Endothelial cell of umbilical vein (primary cell): ENCODE measurements at places on chromosomes 12 and 14.

- DNase-seq: peak; percentile 53
Measured at GRCh38 chr14:100899884-100900771, 3.4 kb downstream of the RTL1 start.

- no peak for DNase-seq
Measured at GRCh38 chr14:105862581-105863239, 336.3 kb downstream of the TMEM121 start.

GRCh38 chr12:85509857-85510256 is 229.8 kb downstream of the ALX1 start:
- DNase-seq: no peak

DNA sequence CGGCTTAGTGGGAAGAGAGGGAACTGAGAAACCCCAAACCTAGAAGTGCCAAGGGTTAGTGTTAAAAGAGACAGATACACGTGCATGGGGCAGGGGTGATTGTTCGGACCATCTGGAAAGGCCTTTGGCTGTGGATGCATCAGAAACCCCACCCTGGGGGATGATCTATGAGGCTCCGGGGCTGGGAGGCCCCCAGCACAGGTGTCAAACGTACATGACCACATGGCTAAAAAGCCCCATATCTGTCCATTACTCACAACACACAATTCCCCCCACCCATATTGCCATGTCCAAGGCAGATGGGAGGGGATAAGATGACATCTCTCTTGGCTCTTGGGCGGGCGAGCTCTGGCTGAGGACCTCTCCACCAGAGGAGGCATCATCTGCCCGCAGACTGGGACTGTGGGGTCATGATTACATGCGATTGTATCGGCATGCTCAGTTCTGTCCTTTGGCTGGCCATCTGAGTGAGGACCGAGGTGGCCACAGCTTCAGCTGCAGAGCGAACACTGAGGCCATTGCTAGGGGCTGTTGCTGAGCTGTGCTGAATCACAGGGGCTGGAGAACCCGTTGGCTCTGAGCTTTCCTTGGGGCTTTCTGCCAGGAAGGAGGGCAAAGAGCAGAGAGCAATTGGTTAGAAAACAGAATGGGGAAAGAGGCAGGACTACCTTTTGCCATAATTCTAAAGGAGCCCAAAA is 9.6 kb upstream of the NPFF start:
- no peak for DNase-seq
